Right ventricle myocardium inferior (tissue), 1 donor: ENCODE measurements at places on chromosomes 5 and 9. TPM values are rescaled to one million over a fixed set of nuclear protein-coding genes. Genes with fewer than 3 reads are reported as not detected.

DNA sequence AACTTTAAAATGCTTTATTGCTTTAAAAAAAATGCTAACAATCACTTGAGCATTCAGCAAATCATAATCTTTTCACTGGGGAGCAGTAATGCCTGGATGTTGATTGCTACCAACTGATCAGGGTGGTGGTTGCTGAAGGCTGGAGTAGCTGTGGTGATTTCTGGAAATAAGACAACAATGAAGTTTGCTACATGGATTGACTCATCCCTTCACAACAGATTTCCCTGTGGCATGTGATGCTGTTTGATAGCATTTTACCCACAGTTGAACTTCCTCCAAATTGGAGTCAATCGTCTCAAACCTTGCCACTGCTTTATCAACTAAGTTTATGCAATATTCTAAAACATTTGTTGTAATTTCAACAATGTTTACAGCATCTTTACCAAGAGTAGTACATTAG is 83.3 kb downstream of the MLLT3 start:
- no peak for DNase-seq

DNA sequence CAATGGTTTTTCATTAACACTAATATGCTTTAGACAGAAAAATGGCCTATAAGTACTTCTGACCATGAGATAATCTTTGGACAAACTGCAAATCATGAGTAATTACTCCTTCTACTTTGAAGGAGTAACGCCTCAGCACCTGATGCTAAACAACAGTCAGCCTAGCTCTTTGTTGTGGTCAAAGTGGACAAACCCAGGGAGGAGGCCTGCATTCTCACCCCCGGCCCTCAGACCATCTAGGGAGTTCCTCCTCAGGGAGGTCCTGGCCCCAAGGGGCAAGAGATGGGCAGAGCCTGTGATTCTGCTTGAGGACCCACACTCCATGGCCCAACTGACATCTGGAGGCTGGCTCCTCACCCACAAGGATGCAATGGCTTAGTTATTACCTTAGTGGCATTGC is 48.2 kb upstream of the ANGPTL2 start:
- DNase-seq = no peak

DNA sequence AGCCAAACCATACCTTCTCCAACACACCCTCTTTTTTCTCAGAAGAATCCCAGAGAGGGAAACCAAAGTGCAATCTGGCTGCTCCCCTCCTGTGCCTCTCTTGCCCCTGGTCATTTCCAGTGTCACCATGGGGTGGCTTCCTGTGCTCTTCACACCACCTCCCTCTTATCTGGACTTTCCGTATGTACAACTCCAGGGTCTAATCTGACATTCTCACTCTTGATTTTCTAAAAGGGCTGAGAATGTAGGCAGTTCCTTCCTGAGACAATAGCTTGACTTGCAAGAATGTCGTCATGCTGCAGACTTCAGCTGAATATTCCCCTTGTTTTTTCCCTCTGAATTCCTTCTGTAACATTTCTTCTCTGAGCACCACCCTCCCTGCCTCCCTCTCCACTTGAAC is 110.2 kb downstream of the FBXL7 start:
- no peak for DNase-seq

The EIF4E1B gene
- total RNA-seq = not detected

DNA sequence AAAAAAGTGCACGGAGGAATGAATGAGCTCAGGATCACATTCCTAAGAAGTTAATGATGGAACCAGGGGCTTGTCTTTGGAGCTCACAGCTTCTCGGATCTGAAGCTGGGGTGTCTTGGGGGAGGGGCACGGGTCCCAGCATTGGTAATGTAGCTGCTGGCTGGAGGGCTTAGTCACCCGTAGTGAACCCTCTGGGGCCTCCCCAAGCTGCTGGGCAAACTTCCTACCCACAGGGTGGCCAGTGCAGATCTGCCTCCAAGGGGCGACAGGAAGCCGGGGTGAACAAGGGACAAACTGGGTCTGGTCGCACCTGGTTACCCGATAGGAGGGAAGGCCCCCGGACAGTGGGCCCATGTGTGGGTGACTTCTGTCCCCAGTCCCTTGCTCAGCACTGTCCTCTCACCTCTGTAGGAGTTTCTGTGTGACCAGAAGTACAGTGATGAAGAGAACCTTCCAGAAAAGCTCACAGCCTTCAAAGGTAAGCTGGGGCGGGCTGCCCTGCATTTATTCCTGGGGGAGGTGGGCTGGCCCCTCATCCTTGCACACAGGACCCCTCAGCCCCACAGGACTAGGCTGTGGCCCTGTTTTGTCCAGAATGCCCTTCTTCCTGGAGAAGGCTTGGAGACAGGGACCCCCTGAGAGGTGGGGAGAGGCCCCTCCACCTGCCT is 14.1 kb upstream of the NUP214 start:
- DNase-seq = no peak

The TSLP gene
- total RNA-seq = 6.0 TPM

GRCh38 chr5:36744773-36745589 is 131.6 kb upstream of the NIPBL start:
- DNase-seq = peak; percentile 73

- no peak for DNase-seq
Measured at GRCh38 chr9:111399772-111400563, 69.9 kb upstream of the OR2K2 start.

The GRXCR2 gene
- 5.5 TPM for total RNA-seq

- no peak for DNase-seq
Measured at GRCh38 chr9:73782166-73782565, 630.5 kb downstream of the ANXA1 start.

- no peak for DNase-seq
Measured at GRCh38 chr9:91803970-91804752, 145.9 kb downstream of the ROR2 start.

The SPATA31E1 gene
- not detected for total RNA-seq

The SLC6A19 gene
- not detected for total RNA-seq

DNA sequence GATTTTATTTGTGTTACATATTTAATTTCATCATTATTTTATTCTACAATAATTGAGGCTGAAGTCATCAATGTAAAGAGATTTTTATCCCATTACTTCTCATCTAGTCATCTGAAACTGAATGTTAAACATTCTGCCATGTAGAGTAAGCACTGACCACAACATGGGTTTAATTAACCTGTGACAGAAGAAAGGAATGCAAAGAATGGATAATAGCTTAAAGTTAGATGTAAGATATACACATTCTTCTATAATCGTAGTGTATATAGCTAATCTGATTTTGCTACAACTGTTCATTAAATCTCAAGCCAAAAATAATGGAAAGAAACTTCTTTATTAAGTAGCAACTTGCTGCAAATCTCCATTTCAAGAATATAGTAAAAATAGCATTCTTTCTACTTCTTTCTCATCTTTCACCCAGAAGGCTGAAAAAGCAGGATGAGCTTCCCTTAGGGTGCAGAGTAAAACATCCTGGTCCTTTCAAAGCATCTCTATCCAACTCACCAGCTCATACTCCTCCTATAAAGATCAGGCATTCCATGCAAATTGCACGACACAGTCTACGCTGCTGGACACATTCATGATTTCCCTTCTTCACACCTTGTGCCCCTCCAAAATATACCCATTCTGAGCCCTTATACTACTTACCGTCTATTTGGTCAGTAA is 115.2 kb downstream of the EFNA5 start:
- no peak for DNase-seq

DNA sequence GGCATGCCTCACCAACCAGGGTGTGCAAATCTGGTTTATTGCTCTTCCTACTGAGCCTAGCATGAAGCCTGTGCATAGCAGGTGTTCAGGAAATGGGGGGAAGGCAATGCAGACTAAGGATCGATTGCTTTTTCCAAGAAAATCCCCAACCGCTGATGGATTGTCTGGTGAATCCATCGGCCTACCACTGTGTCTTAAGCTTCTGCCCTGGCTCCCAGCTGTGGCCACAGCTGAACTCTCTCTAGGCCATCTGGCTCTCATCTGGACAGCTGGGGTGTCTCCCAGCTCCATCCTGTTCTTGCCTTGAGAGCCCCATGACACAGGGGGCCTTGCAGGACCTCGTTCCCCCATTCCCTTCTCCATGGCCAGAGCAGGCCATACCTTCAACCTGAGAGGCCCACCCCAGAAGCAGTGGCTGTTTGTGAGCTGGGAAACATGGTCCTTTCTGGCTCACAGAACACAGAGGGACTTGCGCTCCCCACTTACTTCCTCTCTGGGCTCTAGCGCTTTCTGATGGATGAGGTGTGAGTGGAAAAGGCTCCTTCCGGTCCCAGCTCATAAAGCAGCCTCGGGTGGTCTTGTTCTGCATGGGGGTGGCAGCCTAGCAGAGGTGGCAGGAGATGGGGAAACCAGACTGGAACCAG is 41.8 kb downstream of the COL27A1 start:
- DNase-seq = no peak

GRCh38 chr9:128304971-128305288 is 17.3 kb downstream of the TRUB2 start:
- DNase-seq = no peak

The CEL gene
- total RNA-seq = 7.7 TPM

DNA sequence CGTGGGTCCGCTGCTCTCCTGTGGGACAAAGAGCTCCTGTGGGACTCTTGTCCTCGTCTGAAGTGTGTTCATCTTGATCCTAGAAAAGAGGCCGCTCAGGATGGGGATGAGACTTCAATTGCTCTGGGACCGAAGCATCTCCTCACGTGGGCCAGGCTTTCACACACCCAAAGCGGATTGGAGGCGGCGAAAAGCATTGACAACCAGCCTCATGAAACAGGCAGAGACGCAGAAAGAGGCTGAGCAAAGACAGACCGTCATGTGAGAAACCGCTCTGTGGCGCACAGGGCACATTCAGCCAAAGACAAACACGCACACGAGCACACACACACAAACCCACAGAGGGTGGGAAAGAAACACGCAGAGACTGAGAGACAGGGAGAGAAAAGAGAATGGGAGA is 479.5 kb downstream of the SPATA31A7 start:
- no peak for DNase-seq

The PTTG1 gene
- total RNA-seq = 1.4 TPM

The RUSC2 gene
- 25.1 TPM for total RNA-seq

The ANKRD20A1 gene
- total RNA-seq = 1.7 TPM

The ADGRD2 gene
- total RNA-seq = not detected

The ADRB2 gene
- 5.5 TPM for total RNA-seq

DNA sequence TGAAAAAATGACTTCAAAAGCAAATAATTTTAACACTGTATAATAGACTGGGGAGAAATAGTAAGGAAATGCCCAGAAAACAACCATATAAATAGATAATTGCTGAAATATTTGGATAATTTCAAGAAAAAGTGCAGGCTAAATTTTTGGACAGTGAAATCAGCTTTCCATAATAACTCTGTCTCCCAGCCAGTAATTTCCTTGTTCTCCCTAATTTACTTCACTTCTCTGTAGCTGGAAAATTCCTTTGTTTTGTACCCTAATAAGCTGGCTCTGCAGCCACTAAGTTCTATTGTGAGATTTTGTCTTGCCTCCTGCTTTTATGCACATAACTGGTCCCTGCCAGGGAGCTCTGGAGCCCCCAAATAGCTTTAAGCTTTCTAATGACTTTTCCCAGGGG is 27.7 kb downstream of the PRDM6 start:
- no peak for DNase-seq

DNA sequence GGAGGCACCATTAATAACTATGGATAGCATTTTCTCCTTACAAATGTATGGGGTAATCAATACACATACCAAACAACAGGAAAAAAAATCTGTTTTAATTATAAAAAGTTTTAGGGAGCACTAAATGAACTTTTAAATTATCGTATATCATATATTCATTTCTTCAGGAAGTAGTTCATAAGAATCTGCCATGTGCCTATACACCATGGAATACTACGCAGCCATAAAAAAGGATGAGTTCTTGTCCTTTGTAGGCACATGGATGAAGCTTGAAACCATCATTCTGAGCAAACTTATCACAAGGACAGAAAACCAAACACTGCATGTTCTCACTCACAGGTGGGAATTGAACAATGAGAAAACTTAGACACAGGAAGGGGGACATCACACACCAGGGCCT is 162.1 kb upstream of the RASA1 start:
- DNase-seq = no peak

DNA sequence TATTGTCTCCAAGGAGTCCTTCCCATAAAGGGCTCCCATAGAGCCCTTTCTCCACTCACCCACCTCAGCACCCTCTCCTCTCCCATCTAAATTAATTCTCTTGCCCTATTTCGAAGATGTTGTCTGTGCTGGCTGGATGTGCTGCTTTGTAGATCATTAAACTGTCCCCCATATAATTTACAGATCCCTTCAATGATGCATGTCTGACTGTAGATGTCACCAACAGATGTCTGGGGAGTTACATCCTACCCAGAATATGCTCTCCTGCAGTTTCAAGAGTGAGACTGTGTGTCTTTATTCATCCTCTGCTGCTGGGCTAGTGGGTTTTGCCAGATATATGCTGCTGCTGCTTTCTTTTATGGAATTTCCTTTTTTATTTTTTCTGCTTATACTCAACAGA is 351.2 kb downstream of the MLLT3 start:
- DNase-seq = no peak

DNA sequence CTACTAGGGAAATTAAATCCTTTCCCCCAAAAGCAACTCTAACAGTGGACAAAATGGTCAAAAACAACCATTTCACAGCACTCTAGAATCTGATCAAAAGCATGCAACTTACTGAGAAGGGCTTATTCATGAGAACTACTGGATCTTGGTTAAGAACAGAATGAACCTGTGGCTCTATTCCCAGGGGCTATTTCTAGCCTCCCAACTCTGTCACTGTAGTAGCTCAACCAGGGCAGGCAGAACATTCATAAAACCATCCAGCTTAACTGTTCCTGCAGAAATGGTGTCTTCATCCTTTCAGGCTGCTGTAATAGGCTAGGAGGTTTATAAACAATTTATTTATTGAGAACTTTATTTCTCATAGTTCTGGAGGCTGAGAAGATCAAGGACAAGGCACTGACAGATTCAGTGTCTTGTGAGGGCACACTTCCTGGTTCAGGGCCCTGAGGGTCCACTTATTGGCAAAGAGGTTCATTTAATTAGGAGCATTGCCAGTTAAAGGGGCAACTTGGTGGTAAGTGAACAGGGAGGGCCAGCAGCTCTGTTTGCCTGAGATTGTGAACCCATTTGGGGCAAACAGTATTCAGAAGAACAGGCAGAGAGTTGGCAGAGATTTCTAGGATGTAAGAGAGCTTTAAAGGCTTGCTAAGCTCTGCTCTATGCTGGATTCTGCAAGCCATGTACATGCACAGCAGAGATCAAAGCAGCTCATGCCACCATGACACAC is 238.5 kb upstream of the FBXL7 start:
- DNase-seq = no peak

The GABRB2 gene
- total RNA-seq = 0.05 TPM

GRCh38 chr5:149940077-149940574 is 4.5 kb downstream of the PDE6A start:
- DNase-seq = no peak
